Fibroblast of the aortic adventitia (primary cell): ENCODE measurements at places on chromosomes 11 and 22. TPM values are rescaled to one million over a fixed set of nuclear protein-coding genes. Genes with fewer than 3 reads are reported as not detected.

DNA sequence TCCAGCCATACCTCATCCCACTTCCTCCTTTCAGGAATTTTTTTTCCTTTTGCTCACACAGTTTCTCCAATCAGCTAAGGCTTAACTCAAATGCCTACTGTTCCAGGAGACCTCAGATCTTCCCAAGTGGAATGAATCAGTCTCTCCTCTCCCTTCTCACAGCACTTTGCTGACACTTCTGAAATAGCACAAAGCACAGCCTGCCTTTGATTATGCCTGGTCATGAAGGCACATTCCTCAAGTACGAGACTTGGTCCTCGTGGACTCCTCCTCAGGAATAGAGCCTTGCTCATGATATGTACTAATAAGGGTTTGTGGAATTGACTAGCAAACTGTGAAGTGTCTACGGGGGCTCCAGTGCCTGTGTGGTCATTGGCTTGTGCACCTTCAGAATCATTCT is 176.7 kb upstream of the TENM4 start:
- no peak for DNase-seq

The TRIM34 gene
- 15.5 and 41.0 TPM in 2 replicates for total RNA-seq

The OR4D5 gene
- total RNA-seq: not detected in 2 replicates

The BRSK2 gene
- 0.36 TPM in 1 of 2 replicates, not detected in the other for total RNA-seq

The TMEM86A gene
- 0.27 and 9.6 TPM in 2 replicates for total RNA-seq

- DNase-seq: peak; percentile 98
Measured at GRCh38 chr11:10109806-10110205, 184.2 kb downstream of the SBF2 start.

The ARRB1 gene
- 32.0 and 36.3 TPM in 2 replicates for total RNA-seq

The HEPHL1 gene
- not detected in 2 replicates for total RNA-seq

DNA sequence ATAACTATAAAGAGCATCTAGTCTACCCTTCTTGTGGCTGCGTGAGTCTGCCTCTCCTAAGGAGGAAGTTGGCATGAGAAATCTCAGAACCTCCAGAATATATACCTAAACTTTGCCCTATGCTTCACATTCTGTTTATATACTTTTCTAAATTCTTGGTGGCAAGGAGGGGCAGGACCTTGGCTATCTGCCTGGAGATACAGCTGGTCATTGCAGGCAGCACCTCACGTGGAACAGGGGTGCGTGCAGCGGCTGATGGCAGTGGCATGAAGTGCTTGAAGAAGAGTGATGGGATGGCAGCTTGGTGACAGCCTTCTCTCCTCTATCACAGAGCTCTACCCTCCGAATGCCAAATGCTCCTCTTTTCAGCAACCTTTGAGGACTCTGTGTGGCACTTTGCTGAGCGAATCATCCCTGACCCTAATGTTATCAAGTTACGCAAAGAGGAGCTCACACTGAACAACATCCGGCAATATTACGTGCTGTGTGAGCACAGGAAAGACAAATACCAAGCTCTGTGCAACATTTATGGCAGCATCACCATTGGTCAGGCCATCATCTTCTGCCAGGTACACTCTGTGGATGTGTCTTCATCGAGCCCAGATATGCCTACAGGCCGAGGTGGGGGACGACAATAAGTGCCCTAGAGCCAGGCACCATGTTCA is 12.5 kb downstream of the DDX25 start:
- DNase-seq: no peak

GRCh38 chr22:29028468-29028867 is 33.2 kb downstream of the C22orf31 start:
- no peak for DNase-seq

GRCh38 chr11:99535819-99536218 is 515.1 kb downstream of the CNTN5 start:
- no peak for DNase-seq

- no peak for DNase-seq
Measured at GRCh38 chr11:27945348-27945747, 162.6 kb downstream of the KIF18A start.

- no peak for DNase-seq
Measured at GRCh38 chr11:69974528-69974927, 103.6 kb upstream of the ANO1 start.

GRCh38 chr22:30979932-30980331 is 10.9 kb downstream of the TUG1 start:
- DNase-seq: no peak

The KCTD14 gene
- 0.45 TPM in 1 of 2 replicates, not detected in the other for total RNA-seq

The ACRV1 gene
- total RNA-seq: not detected in 2 replicates

GRCh38 chr22:35315855-35316745 is 16.4 kb downstream of the TOM1 start:
- no peak for DNase-seq

The CTSD gene
- total RNA-seq: 184 and 221 TPM in 2 replicates

- DNase-seq: no peak
Measured at GRCh38 chr11:19912115-19912957, 199.7 kb downstream of the NAV2 start.

The NAALAD2 gene
- total RNA-seq: 3.7 and 7.9 TPM in 2 replicates

DNA sequence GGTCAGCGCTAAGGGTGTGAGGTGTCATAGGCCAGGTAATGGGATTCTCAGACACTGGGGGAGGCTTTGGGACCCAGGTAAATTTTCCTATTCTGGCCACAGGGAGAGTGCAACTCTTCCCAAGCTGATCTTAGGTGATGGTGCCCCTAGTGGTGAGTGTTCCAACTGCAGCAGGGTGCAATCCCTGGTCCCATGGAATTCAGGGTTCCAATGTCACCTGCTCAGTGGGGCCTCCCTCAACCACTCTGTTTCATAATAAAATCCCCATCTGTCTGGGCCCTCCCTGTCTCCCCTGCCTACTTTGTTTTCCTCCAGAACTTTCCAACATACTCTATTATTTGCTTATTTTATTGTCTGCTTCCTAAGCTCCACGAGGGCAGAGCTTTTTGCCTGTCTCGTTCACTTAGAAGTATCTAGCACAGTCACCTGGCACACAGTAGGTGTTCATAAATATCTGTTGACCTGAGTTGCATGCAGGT is 2.9 kb upstream of the SGSM1 start:
- DNase-seq: peak; percentile 40

DNA sequence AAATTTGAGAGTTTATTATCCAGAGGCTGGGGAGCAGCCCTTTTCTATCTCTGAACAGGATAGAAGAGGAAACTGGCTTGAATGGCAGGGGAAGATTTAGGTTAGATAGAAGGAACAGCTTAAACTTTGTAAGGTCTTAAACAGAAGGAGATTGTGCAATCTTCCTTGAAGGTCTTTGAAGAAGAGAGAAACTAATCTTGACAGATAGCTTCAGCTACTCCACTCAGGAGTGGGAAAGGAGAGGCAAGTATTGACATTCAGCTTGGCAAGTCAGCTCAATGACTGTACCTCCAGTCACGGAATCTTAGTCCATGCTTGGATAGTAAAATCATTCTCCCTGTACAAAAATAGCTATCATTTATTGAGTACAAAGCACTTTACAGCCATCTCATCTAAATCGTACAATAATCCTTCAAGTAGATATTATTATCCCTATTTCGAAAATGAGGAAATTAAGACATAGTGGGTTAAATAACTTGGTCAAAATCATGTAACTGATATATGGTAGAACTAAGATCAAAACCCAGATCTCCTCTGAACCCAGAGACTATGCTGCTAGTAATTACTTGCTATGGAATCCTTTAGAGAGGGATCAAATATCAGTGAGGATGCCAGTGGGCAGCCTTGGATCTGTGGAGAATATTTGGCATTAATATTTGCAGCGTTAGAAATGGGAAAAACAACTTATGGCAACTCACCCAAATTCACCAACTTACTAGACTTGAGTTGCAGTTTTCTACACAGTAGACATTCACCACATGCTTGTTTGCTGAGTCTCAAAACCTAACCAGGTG is 14.6 kb downstream of the C11orf97 start:
- no peak for DNase-seq

The LRP4 gene
- total RNA-seq: 4.7 and 9.7 TPM in 2 replicates

The SYT13 gene
- not detected in 2 replicates for total RNA-seq

The C11orf16 gene
- total RNA-seq: not detected in 2 replicates

The NPAS4 gene
- total RNA-seq: 0.18 TPM in 1 of 2 replicates, not detected in the other

DNA sequence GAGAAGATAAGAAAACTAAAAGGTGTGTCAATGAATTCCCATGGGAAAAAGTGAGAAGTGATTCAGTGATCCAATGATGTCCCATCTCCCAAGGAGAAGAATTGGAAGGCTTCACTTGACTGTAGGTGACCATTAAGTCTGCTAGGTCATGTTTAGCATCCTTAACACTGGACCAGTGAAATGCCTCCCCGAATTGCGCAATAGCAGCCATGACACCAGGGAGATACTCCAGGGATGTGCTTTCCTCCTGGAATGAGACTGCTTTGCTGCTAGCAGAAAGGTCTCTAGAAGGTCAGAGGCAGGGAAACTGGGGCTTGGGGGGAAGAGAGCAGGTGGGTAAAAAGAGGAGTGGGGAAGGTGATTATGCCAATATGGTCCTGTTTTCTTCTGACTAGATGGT is 364.3 kb downstream of the OPCML start:
- DNase-seq: no peak

- no peak for DNase-seq
Measured at GRCh38 chr22:26985931-26986782, 328.8 kb downstream of the MIAT start.

The RFPL2 gene
- total RNA-seq: not detected in 2 replicates

DNA sequence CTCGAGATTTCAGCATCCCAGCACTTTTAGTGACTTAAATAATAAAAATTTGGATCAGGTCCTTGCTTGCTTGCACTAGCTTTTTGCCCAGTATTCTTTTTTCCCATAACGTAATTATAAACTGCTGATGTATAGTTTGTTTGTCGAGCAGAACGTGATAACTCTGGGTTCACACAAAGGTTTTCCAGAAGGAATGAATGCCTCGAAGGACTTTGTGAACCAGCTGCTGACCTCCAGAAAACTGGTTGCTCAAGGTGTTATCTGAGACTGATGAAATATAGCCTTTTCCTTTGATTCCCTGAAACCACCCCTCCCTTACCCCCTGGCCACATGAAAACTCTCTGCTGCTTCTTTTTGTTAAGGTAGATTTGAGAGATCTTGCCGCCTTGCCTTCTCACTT is 229.1 kb upstream of the CARD18 start:
- DNase-seq: no peak

GRCh38 chr11:71370895-71371673 is 77.1 kb downstream of the DHCR7 start:
- no peak for DNase-seq

DNA sequence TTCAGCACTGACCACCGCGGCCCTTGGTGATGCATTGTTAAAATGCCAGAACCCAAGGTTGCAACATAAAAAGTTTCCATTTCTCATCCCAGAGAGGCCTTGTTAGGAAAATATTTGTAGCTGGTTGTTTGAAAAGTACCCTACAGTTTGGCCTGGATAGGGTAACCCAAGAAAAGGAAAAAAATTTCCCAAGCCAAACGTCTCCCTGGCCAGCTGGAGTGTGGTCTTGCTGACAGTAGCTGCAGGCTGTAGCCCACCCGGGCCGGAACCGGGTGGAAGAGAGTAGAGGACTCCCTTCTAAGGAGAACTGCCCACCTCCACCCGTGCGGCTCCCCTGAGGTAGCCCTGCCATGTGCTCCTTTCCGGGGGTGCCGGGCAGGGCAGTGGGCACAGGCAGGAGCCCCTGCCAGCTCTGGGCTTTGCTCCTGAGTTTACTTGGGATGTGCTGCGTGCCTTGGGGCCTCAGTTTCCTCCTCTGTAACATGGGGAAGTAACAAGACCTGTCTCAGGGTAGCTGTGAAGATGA is 38.5 kb downstream of the IGHMBP2 start:
- no peak for DNase-seq

The LRRC51 gene
- total RNA-seq: 0.98 and 8.9 TPM in 2 replicates

DNA sequence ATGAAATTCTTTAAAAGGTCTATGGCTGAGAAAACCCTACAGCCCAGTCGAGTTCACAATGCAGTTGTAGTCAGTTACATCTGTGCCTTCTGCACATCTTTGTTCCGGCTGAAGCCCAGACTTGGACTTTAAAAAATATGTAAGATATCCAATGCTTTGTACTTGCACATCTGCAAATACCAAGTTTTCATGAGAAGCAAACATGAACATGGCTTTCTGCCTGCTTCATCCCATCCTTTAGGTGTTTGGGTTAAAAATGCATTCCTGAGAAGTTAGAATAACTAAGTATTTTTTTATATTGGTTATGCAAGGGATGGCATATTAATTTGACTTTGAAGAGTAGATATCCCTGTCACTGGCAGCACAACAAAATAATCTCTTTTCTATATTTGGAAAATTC is 528.4 kb downstream of the METTL15 start:
- DNase-seq: no peak

- no peak for DNase-seq
Measured at GRCh38 chr11:69078930-69079605, 30.3 kb downstream of the TPCN2 start.

DNA sequence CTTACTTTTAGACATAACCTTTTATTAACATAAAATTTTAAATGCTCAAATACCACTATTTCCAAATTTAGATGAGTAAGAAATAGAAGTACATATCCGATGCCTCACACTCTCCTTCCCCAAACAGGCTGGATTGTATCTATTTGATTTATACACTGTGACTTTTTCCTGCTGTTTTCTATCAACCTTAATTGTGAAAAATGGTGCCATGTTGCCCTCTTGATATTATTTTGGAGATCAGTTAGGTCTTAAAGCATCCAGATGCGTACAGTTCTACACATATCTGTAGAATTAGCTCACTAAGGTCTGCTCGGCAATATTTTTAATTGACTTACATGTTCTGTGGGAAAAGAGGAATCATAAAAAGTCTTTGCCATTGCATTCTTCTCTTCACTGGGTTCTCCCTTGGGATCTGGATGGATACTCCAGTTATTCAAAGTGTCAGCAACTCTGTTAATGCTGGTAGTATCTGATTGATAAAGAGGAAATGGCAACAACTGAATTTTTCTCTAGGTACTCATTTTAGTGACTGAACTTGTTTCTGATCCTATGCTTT is 27.2 kb downstream of the EIF3M start:
- no peak for DNase-seq

The OR4C16 gene
- not detected in 2 replicates for total RNA-seq

DNA sequence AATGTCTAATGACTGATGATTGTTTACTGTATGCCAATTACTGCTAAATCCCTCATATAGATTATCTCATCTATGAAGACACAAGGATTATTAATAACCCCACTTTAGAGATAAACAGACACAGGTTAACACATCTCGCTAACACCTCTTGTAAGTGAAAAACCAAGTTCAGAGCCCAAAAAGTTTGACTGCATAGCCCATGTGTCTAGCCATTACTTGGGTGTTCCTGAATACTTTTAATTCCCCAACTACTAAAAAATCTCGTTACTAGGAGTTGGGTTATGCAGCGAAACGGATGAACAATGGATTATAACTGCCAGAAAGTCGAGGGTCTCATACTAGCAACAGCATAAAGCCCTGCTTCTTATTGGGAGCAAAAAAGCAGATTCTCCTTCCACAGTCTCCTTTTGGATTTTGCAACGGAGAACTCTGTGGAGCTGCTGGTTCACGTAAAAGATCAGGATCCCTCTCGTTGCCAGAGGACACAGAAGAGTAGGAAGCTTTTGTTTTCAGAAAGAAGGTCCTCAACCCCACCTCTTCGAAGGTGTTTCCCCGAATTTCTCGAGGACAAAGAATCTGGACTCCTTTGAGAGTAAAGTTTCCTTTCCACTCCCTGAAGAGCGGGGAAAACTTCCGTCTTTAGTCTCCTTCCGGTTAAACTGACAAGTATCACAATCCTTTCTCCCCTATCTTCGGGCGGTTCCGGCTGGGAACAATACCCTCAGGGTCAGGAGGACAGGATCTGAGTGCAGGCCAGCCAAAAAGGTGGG is 979 bp downstream of the ZBED5 start:
- peak; percentile 55 for DNase-seq

GRCh38 chr22:20991252-20992055 is 9.4 kb downstream of the LZTR1 start:
- no peak for DNase-seq

GRCh38 chr11:69337211-69337721 is 43.3 kb downstream of the MYEOV start:
- DNase-seq: peak; percentile 34

GRCh38 chr22:19304547-19304946 is 13.0 kb upstream of the CLTCL1 start:
- DNase-seq: no peak
